ENCODE measurements at places on chromosomes 3 and 15.

- no peak for ATAC-seq
Measured at GRCh38 chr3:139460076-139460475, 16.2 kb downstream of the RBP2 start.

- ATAC-seq, result no peak
Measured at GRCh38 chr15:50458348-50459112, 34.3 kb downstream of the USP8 start.

- peak; percentile 59 for ATAC-seq
Measured at GRCh38 chr3:180250172-180250571, 213.4 kb upstream of the PEX5L start.

DNA sequence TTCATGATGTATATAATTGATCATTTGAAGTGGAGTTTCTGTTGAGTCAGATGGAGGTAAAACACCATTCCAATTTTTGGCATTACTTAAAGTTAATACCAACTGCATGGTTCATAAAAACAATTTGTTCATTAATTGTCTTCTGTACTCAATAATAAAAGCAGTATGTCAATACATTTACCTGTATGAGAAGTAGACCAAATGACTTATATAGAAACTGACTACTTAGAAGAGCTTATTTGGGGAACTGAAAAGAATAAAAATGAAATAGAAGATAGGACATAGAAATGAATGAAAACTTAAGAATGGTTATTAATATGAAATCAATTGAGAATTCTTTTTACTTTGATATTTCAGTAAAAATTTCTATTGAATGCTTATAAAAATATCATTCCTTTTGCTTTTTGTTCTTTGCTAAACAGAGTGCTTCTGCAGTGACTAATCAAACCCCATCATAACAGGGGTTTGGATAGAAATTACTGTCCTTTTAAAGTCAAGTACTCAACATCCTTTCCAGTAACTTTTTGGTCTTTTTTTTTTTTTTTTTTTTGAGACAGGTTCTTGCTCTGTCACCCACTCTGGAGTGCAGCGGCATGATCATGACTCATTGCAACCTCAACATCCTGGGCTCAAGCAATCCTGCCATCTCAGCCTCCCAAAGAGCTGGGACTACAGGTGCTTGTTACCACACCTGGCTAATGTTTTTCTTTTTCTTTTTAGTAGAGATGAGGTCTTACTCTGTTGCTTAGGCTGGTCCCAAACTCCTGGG lies 6.5 kb upstream of the CRYBG3 start:
- no peak for ATAC-seq

Measured in SK-N-SH treated with all-trans-retinoic acid at 6 μM for 48 hours (cell line).